SK-N-DZ (cell line): ENCODE measurements at places on chromosomes 1 and 21.

- DNase-seq, result no peak
Measured at GRCh38 chr21:44701541-44701940, 4.6 kb downstream of the KRTAP10-12 start.

- DNase-seq, result no peak
Measured at GRCh38 chr1:19804831-19805251, 5.1 kb upstream of the TMCO4 start.

GRCh38 chr1:16289959-16290358, 53.0 kb upstream of the CPLANE2 start:
- DNase-seq, result no peak

DNA sequence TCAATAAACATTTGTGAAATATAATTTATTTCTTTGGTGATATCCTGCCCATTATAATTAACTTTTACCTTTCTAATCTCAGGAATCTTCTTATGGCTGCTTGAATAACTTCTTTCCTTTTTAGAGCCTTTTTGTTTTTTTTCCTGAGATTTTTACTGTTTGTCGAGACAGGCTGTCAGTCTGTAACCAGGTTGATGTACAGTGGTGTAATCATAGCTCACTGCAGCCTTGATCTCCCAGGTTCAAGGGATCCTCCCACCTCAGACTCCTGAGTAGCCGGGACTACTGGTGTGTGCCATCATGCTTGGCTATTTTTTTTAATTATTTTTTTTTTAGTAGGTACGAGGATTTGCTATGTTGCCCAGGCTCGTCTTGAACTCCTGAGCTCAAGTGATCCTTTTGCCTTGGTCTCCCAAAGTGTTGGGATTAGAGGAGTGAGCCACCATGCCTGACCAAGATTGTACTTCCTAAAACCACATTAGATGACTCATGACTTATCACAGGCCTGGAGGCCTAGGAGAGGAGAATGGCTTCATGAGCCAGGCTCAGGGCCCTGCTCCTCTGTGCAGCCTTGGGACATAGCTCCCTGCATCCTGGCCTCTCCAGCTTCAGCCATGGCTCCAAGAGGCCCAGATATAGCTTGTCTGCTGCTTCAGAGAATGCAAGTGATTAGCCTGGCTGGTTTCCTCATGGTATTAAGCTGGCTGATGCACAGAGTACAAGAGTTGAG, 48.6 kb downstream of the CTH start:
- DNase-seq, result no peak

DNA sequence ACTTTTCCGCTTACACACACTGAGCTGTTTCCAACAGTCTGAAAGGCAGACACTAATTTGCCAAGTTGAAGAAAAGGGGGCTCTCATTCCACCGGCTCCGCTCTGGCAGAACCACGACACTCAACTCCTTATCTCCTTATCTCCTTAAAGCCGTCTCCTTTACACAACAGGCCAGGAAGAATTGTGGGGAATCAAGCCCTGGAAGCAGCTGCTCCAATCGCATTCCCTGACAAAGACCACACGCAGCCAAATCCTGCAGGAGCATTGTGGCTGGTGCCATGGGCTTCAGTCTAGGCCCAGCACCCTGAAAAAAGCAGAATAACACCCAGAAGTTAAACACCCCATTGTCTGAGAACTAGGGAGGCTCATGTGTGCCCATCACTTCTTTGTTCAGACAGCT, 24.1 kb downstream of the SUSD4 start:
- DNase-seq, result peak; percentile 56

- DNase-seq, result no peak
Measured at GRCh38 chr1:155976913-155977689, 1.2 kb downstream of the ARHGEF2 start.

GRCh38 chr1:93029317-93029716, 49.8 kb upstream of the MTF2 start:
- DNase-seq, result no peak

GRCh38 chr1:7345516-7345915, 425.6 kb upstream of the VAMP3 start:
- no peak for DNase-seq

GRCh38 chr1:148160343-148161052, 8.4 kb upstream of the NBPF11 start:
- peak; percentile 28 for DNase-seq
